Bronchial epithelial cell (primary cell): ENCODE measurements at places on chromosomes 1 and 21.

- DNase-seq: no peak
Observed at GRCh38 chr1:44559330-44559729, 115.0 kb downstream of the TMEM53 start.

DNA sequence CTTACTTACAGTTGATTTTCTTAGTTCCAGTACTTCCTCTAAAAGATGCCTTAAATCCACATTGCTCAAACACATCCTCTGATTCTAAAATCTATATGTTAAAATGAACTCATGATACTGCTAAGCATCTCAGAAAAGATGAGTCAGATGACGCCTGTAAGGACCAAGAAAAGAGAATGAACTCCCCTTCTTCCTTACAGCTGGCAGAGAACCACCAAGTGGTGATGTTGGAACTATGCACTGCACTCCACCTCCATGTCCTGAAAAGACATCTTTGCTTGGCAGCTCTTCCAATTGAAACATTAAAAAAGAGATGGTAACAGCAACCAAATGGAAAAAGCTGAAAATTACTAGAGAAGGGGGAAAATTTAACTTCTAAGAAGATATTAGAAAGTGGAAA lies 648.8 kb downstream of the PTPRC start:
- DNase-seq: no peak

GRCh38 chr1:115564201-115564600 lies 77.6 kb upstream of the VANGL1 start:
- no peak for DNase-seq

DNA sequence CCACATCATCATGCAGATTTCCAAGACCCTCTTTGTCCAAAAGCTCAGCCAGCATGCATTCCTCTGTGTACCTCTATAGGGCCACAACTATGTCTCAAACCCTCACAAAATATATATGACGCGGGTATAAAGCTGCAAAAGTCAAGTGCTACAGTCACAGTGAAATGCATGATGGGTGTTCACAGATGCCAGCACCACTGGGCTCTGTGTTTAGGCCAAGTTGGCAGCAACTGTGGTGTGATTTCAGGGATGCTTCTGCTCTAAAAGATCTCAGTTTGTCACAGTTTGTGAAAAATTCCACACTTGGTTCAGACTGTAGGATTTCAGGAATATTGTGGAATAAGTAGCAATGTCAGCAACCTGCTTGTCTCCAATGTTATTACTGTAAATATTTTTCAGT lies 23.9 kb upstream of the SELP start:
- no peak for DNase-seq

- no peak for DNase-seq
Observed at GRCh38 chr1:32755810-32756159, 53.2 kb upstream of the SYNC start.

DNA sequence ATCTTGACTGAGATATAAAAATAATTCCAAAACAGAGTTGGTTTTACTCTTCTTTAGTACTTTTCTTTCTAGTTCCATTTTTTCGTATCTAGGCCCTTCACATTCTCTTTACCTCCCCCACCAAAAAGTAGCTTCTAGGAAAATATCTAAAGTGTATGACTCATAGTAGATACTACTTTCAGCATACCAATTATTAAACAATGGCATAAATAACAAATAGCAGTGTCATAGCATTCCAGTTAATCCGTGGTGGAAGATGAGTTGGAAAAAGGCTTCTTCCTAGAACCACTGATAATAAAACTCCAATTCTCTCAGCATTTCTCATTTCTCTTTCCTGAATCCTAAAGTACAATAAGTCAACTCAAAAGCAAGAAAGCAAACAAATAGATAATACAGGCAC lies 859.0 kb upstream of the B3GALT2 start:
- DNase-seq: peak; percentile 79

DNA sequence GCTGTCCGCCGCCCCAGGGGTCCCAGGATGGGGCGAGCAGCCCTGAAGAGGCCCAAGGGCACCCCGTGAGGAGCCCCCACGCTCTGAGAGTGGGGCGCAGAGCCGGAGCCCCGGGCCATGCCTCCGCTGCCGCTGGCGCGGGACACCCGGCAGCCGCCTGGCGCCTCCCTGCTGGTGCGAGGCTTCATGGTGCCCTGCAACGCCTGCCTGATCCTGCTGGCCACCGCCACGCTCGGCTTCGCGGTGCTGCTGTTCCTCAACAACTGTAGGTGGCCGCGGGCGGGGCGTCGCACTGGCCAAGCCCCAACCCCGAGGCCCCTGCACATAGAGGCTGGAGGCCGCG lies 14.5 kb downstream of the AGRN start:
- DNase-seq: no peak

DNA sequence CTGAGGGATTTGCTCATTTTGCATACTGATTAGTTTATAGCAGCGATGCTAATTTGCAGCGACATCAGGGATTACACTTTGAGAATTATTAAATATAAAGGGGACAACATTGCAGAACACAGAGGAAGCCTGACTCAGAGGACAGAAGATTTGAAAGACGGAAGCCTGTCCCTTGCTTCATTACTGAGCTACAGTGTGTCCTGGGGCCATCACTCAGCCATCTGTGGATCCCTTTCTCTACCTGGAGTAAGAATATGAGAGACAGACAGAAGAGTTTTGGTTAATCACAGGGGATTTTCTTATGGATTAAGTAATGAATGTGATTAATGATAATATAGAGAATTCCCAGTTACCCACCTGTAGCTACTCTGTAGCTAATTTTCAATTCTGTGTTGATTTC lies 134.7 kb downstream of the DISC1 start:
- no peak for DNase-seq

DNA sequence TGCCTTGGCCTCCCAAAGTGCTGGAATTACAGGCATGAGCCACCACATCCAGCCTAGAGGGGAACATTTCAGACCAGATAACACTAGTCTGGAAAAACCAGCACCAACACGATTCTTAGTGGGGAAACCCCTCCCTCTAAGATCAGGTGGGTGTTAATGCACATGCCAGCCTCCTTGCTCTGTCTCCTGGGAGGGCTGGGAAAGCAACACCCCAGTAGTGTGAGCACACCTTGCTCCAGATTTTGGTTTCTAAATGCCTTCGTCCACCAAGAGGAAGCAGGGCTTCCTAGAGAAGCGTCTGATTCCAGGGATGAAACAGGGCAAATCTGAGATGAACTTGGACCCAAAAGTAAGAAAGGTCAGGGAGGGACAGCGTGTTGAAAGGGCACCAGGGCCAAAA lies 2.2 kb upstream of the KRTAP10-4 start:
- no peak for DNase-seq

- peak; percentile 7 for DNase-seq
Observed at GRCh38 chr21:24514081-24514733, 1093.1 kb downstream of the MRPL39 start.

DNA sequence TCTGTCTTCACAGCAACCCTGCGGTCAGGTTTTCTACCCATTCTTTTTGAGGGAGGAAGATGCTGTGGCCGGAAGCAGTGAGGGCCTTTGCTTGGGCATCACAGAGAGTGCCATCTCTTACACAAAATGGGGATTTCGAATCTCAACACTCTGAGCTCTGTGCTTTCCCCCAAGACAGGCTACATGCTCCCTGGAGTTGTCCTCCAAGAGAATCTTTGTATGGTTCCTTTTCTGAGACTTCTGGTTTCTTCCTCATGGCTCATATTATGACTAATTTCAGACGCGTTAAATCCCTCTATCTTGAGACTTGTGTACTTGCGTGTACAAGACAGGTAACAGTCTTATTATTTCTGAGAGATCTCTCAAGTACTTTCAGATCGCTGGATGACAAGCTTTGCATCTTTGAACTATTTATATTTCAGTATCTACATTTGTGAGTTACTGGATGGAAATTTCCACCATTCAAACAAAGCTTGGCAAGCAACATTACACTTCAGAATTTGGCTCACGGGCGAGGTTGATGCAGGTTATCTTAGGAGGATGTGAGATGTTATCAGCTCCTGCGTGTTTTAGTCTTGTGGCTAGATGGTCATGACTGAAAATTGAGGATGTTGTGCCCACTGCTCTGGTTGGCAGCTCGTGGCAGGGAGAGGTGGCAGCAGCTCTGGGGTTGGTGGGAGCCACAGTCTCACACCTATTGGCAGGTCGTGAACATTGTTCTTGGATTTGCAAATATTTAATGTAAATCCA lies 19.4 kb downstream of the ABCG1 start:
- DNase-seq: peak; percentile 35

- no peak for DNase-seq
Observed at GRCh38 chr1:96820107-96820506, 98.5 kb downstream of the PTBP2 start.

GRCh38 chr1:180854001-180854400 lies 58.7 kb upstream of the KIAA1614 start:
- DNase-seq: no peak

GRCh38 chr1:47207803-47208373 lies 18.1 kb upstream of the PDZK1IP1 start:
- peak; percentile 68 for DNase-seq

DNA sequence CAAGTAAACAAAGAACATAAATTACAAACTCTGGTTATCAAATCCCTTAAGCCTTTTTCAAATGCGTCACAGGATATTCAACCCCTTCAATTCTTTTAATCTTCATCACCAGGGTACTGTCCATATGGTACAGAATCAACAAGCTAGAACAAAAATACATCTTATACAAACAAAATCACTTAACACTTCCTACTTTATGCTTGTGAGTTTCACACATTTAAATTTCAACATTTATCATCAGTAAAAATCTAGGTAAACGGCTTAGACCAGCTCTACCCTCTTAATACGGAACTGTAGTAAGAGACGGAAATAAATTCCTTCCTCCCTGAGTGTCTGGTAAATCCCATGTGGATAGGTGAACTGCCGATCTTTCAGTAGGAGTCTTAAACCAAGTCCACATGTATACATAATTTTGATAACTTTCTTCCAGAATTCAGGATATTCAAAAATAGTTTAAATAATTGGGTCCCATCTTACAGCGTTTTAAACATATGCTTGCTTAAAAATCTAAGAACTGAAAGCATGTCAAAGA lies 1.0 kb downstream of the CCDC181 start:
- peak; percentile 28 for DNase-seq

- DNase-seq: peak; percentile 99
Observed at GRCh38 chr1:205318231-205318991, 3.1 kb downstream of the NUAK2 start.

GRCh38 chr1:158681606-158682005 lies 4.9 kb downstream of the SPTA1 start:
- DNase-seq: peak; percentile 12

GRCh38 chr1:46062651-46063319 lies 69.6 kb downstream of the PIK3R3 start:
- DNase-seq: no peak

- DNase-seq: peak; percentile 37
Observed at GRCh38 chr1:80882553-80882952, 918.2 kb upstream of the ADGRL2 start.

DNA sequence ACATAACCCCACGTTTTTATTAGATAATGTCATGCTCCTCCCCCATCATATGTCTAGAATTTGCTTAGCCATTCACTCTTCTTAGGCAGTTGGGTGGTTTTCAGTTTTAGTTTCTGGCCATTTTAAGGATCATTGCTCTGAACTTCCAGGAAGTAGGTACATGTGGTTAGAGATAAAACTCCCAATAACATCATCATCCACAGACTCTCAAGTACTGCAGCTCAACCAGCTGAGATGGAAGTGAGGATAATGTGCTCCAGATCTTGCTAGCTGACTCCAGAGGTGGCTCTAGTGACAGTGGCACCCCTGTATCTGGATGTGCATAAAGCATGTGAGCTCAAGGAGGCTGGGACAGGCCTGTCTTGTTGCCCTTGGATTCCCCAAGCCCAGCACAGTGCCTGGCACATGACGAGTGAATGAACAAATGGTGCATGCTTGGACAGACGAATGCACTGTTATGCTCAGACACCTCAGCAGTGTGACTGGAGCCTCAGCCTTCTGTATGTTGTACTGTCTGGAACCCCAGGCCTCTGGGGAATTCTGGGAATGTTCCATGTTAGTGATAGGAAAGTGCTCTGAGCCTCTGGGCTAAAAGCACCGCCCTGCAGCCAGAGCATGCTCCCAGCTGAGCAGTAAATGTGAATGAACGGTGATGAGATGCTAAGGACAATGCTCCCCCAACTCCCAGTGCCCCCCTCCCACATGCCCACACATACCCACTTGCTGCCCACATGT lies 16.4 kb upstream of the KCNN3 start:
- no peak for DNase-seq

GRCh38 chr1:166353213-166353612 lies 186.4 kb upstream of the FAM78B start:
- no peak for DNase-seq

- no peak for DNase-seq
Observed at GRCh38 chr1:171917331-171917730, 76.0 kb downstream of the DNM3 start.

DNA sequence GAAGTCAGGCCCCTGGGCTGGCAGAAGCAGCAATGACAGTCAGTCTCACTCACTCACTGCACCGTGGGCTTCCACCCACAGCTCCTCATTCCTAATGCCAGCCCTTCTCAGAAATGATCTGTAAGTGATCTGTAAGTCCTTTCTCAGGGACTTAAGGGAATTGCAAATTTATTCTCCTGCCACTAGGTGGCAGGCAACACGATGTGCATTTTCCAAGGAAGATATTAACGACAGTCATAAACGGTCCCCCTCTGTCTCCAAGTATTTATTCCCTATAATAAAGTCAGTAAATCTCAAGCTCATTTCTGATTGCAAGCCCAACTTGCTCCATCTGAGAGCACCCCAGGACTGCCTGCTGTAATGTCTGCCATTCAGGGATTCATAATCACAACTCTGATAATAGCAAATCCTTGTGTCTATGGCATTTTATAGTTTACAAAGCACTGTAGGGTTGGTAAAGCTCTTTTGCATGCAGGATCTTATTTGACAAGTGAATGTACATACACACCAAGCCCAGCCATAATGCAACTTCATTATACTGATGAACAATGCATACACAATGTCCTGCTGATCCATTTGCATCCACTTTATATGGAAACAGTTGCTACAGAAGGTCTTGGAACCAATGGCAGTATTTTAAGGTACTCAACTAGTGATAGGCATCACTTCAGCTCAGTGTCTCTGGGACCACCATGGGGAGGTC lies 380.5 kb upstream of the CAMK1G start:
- peak; percentile 54 for DNase-seq

- DNase-seq: no peak
Observed at GRCh38 chr1:87394982-87395381, 66.3 kb downstream of the LMO4 start.

- DNase-seq: no peak
Observed at GRCh38 chr1:87208931-87209330, 119.7 kb upstream of the LMO4 start.

DNA sequence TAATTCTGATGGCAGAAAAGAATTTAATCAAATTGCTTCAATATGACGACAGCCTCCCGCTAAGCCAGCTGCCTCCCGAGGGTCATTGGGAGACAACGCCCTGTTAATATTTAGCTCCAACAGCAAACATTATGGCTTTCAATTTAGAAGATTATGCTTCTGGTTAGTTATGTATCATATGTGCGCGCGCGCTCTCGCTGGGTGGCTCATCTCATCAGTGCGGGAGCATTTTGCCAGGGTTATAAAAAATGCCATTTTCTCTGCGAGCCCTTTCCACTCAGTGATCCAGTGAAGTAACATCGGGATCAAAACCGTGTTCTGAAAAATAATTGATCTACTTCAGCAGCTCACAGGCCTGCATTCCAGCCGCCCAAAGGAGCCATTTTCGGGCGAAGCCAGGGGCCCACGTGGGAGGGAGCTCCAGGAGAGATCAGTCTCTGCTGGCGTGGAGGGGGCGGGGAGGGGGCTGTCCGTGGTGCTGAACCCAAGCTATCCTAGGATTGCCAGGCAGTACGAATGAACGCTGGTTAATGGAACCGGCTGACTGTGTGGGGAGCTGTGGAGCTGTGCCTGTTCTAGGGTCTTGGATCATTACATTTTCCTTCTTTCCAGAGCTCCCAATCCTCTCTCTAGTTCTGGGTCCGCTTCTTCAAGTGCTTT lies 219.1 kb upstream of the ZC3H12A start:
- no peak for DNase-seq

- peak; percentile 83 for DNase-seq
Observed at GRCh38 chr1:168287237-168287664, 6.6 kb downstream of the TBX19 start.
